ENCODE measurements at places on chromosomes 3 and 15.

GRCh38 chr3:74273091-74273490 lies 341.4 kb downstream of the CNTN3 start:
- DNase-seq = no peak

DNA sequence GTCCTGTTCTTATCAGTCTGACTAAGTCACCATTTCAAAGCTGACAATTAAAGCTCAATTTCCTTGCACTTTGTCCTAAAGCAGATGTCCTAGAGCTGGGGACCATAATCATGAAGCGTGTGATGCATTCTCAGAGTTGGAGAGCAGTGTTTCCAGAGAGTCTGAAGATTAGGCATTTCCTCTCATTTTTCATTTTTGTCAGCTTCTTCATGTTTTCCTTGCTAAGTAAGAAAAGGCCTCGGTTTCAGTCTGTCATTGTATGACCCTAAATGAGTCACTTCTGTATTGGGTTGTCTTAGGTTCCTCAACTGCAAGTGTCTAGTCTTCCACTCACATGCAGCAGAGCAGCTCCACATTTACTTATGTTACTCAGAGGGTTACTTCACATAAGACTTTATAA lies 257.2 kb upstream of the TPRG1 start:
- DNase-seq = no peak

- no peak for DNase-seq
These were observed 111.2 kb downstream of the GMPS start for GRCh38 chr3:155981669-155982068.

- no peak for DNase-seq
These were observed 63.3 kb upstream of the ARHGEF3 start for GRCh38 chr3:56864918-56865524.

- DNase-seq = no peak
These were observed 4.2 kb downstream of the MAPKBP1 start for GRCh38 chr15:41778521-41778920.

DNA sequence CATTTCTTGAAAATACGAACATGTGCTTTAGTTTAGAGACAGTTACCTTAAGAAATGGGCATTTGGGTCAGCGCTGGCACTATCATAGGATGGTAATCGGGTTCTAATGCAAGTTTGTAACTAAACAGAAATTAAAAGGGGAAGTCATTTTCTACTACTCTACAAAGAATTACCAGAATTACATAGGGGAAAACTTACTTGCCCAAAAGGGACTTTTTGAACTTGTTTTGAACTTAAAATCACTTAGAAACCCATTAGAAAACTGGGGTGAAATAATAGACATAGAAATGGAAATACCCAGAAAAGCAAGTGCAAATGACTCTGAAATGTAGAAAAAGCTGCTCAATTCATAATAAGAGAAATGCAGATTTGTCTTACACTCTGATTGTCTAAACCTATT lies 44.9 kb downstream of the SPATA16 start:
- DNase-seq = no peak

DNA sequence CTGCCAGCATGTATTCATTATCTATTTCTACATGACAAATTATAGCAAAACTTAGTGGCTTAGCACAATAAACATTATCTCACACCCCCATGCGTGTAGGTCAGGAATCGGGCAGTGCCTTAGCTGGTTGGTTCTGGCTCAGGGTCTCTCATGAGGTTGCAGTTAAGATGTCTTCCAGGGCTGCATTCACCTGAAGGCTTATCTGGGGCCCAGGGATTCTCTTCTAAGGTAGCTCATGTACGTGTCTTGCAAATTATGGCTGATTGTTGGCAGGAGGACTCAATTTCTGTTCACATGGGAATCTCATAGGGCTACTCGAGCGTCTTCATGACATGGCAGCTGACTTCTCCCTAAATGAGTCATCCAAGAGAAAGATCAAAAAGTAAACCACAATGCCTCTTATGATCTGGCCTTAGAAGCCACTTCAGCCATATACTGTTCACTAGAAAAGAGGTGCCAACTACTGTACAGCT lies 42.9 kb upstream of the TSC22D2 start:
- DNase-seq = no peak

GRCh38 chr15:94125698-94126097 lies 105.7 kb upstream of the MCTP2 start:
- no peak for DNase-seq

GRCh38 chr3:123672429-123673146 lies 87.7 kb upstream of the HACD2 start:
- DNase-seq = no peak

DNA sequence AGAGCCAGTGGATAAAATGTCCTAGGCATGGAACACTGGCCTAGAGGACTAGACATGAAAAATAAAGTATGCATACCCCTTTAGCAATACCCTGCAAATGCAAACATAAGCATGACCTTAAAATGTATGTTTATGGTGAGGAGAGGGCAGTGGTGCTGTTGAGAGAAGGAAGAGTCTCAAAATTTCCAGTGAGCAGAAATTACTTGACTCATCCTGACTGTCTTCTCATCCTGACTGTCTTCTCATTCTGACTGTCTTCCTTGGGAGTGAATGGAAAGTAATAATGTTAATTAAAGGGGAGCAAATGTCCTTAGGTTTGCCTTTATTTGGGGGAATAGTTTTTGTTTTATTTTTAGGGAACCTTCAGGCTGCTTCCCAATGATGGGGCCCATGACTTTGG lies 121.5 kb upstream of the GALNT15 start:
- no peak for DNase-seq

GRCh38 chr3:34807611-34808010 lies 831.7 kb upstream of the ARPP21 start:
- DNase-seq = no peak

- DNase-seq = no peak
These were observed 380.6 kb downstream of the CTNNB1 start for GRCh38 chr3:41579861-41580260.

GRCh38 chr3:149021830-149022229 lies 30.5 kb downstream of the GYG1 start:
- no peak for DNase-seq

DNA sequence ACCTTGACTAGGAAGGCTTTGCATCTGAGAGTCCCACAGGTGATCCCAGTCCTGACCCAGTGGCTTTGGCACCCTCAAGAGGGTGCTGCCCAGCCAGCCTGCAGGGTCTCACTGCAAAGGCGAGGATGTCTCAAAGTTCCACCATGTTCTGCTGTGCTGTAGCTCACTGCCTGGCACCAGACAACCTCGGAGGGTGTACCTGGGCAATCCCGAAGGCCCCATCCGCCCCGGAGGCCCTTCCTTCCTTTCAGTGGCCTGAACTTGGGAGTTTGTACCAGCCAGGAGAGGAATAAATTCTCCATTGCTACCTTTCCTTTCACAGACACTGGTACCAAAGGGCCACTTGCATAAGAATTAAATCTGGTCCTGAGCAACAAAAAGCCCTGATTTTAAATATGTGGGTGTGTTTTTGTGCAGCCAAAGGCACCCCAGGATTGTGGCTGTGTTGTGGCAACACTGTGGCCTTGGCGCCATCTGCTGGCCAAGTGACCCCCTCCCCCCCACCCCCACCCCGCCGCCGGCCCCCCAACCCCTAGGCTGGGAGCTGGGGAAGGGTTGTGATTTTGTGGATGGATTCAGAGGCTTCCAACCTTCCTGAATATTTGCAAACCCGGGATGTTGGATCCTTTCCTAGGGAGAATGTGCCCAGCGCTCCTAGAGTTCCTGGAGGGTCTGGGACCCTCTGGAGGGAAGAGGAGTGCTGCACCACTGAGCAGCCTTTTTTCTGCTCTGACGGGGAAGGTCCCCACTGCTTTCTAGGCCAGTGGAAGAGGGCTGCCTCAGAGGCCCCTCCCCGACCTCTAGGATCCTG lies 9.7 kb upstream of the PTPN23 start:
- DNase-seq = peak; percentile 27

DNA sequence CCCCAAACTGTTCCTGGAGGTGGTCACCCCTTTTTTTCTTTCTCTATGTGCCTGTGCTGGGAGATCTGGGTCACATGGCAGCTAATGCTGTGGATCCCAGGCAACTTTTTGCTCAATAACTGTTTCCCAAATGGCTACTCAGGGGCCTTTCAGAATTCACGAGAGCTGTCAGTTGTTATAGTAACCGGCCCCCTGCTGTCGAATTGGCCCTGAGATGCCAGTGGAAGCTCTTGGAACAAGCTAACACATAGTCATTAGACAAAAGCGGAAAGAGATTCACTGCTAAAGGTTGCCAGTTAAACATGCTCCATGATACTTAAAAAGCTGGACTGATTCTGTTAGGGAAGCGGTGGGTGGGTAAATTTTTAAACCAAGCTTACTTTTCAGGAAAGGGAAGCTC lies 144.1 kb downstream of the FEZF2 start:
- no peak for DNase-seq

GRCh38 chr3:126616931-126617330 lies 38.0 kb downstream of the TXNRD3 start:
- DNase-seq = no peak

DNA sequence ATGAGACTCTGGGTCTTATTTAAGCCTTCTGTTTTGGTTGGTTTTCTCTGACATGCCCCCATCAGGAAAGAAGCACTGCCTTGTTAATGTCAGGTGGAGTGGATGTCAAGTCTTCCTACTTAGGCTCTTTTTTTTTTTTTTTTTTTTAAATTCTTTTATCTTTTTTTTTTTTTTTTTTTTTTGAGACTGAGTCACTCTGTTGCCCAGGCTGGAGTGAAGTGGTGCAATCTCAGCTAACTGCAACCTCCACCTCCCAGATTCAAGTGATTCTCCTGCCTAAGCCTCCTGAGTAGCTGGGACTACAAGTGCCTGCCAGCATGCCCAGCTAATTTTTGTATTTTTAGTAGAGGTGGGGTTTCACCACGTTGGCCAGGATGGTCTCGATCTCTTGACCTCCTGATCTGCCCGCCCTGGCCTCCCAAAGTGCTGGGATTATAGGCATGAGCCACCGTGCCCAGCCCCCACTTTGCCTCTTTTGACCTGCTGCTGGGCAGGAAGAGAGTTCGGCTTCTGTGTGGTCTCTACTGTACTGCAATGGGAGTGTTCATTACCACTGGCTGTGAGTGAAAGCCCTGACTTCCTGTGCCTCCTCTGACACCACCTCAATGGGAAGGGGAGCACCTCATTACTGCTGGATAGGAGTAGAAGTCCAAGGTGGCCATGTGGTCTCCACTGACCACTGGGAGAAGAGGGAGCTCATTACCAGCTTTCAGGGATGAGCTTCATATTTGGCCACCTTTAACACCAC lies 10.9 kb downstream of the CTDSPL start:
- no peak for DNase-seq

Measured in activated CD4-positive, alpha-beta T cell treated with anti-CD3 and anti-CD28 coated beads, Interleukin-2, amount 50 U/mL, for 1 hour (primary cell).